ENCODE measurements at places on chromosomes 11 and 22.

GRCh38 chr11:111637885-111638284 lies 35.6 kb downstream of the SIK2 start:
- no peak for DNase-seq

DNA sequence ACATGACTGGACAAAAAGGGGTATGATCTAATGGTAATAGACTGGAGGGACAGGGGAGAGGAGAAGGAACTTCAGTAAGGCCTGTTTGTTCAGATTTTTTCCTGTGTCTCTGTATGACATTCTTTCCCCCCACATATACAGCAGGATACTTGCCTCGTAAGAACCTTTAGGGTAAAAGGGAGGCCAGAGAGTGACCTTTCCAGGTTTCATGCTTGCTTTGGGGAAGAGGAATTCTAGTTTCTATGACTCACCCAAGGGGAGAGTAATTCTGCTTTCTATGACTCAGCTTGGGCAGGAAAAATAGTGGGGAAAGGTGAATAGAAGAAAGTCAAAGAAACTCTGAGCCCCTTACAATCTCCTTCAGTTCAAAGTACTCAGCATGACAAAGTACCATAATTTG lies 457.0 kb downstream of the DLG2 start:
- no peak for DNase-seq

DNA sequence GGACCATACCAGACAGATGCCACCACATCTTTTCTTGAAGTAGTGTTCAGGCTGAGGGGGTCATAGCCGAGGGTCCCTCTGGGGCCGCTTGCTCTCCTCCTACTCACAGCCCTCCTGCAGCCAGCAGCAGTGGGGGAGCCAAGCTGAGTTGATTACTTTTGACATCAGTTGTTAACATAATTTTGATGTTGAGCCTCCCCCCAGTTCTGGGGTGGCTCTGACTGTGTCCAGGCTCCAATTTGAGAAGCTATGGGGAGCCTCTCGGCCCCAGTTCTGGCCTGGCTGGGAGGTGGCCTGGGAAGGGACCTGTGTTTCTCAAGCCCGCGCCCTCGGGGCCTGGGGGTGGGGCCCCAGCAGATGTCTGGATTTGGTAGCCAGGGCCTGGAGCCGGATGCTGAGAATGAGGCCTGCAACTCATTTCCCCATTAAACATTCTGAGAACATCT lies 47.9 kb downstream of the KCNQ1OT1 start:
- no peak for DNase-seq

GRCh38 chr22:45162531-45162930 lies 1.2 kb upstream of the NUP50 start:
- DNase-seq: no peak

DNA sequence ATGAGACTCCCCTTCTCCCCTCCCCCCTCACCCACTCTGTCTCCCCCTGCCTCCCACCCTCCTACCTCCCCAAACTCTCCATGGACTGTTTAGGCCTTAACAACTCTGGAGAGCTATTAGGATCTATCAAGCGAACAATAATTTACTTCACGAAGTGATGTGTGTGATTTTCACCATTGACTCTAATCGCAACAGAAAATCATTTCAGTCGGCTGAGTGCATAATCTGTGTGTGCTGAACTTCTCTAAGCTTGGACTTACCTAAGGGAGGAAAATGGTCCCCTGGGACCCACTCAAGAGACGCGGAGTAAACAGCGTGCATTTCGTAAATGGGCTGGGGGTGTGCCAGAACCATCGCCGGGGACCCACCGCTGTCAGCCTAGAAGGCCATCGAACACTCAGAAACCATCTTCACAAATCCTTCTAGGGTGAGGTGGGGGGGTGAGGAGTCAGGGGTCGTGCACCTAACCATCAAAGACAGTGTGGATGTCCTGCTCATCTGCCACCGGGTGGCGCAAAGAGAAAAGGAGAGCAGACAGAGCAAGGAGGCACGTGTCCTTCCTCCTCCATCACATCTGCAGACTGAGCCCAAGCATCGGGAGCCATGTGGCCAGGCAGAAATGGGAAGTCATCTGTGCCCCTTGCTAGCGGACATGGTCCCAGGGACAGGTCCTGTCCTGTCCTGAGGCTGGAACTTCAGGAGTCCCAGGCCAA lies 62.1 kb upstream of the NUP50 start:
- DNase-seq: no peak

DNA sequence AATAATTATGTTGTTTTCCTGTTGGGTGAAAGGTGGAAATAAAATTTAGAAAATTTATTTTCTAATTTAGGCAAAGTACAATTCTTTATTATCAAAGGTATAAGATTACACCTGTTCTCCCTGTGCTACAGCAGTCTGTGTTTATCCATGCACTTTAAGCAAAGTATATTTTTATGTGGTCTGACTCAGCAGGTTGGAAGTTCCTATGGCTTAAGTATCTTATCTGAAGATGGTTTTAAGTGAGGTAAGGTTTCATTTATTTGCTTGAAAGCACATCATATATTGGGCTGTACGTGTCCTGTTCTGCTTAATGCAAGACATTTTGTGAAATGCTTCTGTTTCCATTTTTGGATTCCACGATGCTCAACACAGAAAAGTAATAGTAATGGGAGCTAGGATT lies 14.6 kb downstream of the PPME1 start:
- no peak for DNase-seq

DNA sequence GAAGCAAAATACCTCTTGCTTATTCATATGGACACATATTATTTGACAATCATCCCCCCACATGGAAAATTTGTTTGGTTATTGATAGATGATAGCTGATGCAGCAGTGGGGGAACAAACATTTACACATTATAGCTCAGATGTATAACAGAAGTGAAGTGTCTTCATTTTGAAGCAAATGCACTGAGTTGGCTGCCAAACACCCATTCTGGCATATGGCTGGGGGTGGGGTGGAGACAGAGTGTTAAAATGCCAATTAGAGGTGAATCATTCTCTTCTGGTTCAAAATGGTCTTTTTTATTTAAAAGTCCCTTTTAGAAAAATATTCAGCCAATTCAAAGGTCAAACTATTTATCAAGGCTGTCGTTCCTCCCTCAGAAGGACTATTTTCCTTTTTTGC lies 157.3 kb upstream of the TRPC6 start:
- DNase-seq: no peak

DNA sequence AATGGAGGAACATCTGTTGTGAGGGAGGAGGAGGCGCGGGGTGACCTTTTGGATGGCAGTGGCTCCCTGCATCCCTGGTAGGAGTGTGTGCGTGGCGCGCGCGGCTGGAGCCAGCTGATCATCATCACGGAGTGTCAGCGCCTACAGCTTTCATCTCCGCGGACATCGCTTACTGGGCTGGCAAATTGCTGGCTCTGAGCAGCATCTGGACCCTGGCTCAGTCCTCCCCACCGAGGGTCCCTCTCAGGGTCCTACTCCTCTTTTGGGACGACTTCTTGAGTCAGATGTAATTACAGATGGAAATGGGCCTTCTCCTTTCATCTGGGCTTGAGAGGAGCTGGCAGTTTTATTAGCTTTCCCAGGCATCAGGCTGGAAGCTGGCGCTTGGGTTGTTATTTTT lies 85.3 kb downstream of the CACNA1I start:
- no peak for DNase-seq

DNA sequence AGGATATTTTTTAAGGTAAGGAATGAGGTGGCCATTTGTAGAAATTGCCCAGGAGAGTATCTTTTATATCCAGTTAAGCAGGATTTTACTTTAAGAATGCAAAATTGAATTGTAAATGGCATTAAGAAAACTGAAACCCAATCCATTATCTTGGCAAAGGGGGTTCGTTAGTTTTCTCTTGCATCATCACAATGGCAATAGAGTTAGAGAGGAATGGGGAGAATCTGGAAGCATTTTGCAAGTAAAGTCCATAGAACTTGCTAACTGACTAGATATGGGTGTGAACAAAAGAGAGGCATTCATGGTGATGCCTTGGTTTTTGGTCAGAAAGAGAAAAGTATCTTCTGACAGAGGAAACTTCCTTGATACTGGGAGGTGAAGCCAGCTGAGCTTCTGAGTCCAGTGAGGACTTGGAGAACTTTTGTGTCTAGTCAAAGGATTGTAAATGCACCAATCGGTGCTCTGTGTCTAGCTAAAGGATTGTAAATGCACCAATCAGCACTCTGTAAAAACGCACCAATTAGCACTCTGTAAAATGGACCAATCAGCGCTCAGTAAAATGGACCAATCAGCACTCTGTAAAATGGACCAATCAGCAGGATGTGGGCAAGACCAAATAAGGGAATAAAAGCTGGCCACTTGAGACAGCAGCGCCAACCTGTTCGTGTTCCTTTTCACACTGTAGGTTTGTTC lies 3.6 kb upstream of the CCDC117 start:
- no peak for DNase-seq

GRCh38 chr11:62108017-62108750 lies 15.6 kb upstream of the INCENP start:
- no peak for DNase-seq

GRCh38 chr11:77178150-77178549 lies 50.1 kb downstream of the MYO7A start:
- no peak for DNase-seq

DNA sequence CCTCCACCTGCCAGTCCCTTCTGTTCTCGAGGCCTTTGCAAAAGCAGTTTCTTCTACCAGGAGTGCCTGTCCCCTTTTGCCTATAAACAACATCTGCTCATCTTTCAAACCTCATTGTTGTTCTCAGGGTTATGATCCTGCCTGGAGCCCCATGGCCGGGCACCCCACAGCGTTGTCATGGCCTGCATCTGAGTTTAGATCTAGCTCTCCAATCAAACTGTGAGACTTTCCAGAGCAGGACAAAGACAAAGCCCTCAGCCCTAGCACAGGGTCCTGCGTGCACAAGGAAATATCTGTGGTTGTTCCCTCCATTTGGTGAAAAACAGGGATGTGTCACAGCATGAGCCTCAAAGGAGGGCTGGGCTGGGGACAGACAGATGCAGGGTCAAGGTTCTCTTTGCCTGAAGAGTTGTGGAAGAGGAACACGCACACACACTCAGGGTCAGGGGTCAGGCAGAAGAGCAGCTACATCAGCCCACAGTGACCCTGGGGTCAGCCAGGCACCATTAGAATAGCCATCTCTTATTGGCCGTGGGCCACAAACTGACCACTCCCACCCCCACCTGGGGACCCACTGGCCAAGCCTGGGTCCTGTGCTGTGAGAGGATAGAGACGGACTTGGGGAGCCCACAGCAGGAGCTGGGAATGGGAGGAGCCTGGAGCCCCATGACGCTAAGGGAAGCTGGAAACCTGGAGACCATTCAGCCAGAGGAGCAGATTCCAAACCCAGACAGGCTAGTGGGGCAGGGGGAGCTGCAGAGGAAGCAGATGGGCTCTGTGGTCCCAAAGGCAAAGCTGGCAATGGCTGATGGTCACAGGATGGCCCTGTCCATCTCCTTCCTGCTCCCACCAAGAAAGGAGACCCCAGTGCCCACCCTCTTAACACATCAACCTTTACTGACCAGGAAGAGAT lies 99.4 kb downstream of the PDE2A start:
- no peak for DNase-seq

GRCh38 chr22:46675479-46675878 lies 55.3 kb downstream of the GRAMD4 start:
- DNase-seq: no peak

DNA sequence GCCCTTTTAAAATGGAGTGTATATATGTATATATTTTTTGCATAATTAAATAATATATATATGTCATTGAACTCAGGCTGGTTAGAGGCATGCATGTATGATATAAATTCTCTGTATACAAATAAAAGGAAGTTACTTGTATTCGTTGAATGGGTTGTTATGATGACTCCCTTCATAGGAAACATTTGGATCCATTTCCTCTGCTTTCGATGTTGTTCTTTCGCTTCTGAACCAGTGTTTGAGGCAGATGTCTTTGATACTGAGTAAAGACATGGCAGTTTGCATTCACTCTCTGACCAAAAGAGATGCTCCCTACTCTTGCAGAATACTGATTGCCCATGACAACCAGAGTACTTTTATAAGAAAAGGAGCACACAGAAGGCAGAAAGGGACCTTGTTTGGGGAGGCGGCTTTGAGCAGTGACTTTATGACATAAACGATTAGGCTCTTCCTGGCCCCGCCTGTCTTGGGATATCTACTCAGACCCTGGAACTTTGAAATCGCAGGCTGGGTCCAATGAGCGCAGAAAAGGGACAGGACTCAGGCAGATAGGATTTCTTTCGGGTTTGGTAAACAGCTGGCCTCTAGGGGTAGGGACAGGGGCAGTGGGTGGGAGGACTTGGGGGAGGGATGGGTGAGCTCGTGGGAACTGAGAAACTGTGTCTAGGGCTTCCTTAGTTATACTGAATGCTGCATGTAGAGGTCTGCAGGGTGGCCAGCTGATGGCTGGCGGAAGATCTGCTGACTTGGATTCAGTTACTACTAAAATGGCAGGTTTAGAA lies 23.2 kb downstream of the TIMP3 start:
- no peak for DNase-seq

DNA sequence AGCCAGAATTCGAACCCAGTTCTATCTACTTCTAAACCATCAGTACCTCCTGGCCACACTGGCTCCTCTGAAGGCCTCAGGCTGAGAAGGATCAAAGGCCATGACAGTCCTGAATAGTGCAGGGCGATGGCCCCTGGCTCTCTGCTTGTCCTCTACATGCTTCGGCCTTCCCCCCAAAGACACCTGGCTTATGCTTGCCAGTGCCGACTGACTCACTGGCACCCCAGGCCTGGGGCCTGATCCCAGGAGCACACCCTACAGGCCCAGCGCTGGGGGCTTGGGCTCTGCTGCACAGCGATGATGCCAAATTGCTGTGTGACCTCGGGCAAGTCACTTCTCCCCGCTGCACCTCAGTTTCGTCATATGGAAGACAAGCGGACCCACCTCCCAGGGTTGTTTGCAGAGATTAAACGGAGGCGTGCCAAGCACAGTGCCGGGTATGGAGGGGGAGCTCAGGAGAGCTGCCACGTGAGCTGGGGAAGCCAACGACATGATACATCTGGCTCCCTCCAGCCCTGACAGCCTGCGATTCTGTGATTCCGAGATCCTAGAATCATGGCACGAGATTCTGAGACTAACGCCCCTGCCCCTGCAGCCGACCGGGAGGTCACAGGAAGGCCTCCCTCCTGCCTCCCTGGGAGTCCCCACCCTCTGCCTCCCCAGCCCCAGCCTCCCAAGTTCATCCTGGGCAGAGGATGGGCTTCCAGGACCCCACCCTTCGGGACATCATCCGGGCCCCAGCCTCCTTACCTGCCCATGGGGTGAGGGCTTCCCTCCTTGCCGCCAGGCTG lies 1.0 kb downstream of the SSTR3 start:
- DNase-seq: no peak

DNA sequence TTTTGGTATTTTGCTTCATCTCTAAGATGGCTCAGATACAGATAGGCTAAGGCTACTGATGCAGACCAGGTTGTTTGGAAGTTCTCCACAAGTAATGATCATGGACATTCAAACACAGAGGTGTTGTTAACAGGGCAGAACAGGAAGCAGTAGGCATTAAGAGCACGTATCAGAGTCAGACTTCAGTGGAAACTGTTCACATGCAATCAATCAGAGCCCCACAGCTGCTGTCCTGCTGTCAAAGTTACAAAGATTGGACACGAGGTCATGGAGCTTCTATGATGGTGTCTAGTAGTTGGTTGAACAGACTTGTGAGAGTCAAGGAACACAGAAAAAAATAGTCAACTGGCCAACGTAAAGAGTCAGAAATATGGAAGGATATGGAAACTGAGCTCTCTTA lies 19.8 kb downstream of the OR10D3 start:
- no peak for DNase-seq
